ENCODE measurements at places on chromosomes 1 and 21.

DNA sequence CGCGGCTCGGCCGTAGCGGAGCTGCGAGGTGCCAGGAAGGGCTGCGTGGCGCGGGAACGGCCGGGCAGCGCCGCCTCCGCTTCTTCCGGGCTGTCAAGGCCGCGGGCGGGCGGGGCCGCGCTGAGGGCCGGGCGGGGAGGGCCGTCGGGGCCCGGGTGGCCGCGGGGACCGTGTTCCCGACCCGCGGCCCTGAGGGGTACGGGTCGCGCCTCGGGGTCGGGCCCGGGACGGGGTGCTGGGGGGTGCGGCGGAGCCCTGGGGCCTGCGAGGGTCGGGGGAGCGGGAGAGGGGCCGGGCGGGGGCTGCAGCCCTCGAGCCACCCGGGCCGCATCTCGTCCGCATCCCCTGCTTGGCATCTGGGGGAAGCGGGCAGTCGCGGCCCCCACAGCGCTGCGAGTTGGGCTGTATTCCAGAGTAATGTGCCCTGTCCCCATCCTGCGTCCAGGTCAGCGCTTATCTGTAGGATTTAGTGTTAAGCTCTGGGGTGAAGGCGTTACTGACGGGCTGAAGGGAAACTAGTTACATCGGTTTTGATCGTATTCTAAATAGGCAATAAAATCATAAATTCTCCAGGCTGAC, 379 bp downstream of the RER1 start:
- peak; percentile 23 for DNase-seq

GRCh38 chr1:65372557-65372956, 47.9 kb upstream of the LEPR start:
- DNase-seq = peak; percentile 7

GRCh38 chr21:28871388-28872010, 121.2 kb downstream of the LTN1 start:
- DNase-seq = no peak

DNA sequence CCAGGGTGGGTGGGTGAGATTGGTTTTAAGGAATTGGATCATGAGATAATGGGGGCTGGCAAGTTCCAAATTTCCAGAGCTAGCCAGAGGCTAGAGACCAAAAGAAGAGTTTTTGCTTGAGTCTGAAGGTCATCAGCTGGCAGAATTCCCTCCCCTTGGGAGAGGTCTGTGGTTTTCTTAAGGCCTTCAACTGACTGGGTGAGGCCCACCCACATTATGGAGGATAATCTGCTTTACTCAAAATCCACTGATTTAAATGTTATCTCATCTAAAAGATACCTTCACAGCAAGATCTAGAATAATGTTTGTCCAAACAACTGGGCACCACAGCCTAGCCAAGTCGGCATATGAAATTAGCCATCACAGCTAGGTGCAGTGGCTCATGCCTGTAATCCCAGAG, 156.4 kb downstream of the URB2 start:
- no peak for DNase-seq

GRCh38 chr1:183197762-183198161, 11.7 kb downstream of the LAMC2 start:
- no peak for DNase-seq

- DNase-seq = no peak
Observed at GRCh38 chr1:84862810-84863251, 30.2 kb downstream of the LPAR3 start.

DNA sequence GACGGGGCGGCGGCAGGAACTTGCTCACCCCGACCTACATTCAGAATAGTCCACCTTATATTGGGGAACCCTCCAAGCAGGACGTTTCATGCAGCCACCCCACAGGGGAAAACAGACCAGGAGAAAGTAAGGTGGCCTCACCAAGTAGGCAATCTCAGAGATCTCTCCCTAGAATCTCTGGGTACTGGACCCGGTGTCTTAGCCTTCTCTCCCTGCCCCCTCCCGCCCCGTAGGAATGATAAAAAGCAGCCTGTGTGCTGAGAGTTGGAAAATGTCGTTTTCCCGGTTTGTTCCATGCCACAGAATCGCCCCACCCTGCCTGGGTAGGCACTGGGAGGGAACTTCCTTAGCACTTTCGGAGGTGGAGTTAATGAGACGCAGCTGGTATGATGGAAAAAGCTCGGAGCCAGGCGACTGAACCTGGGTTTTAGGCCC, 789 bp upstream of the PTPN14 start:
- DNase-seq = peak; percentile 80

- DNase-seq = peak; percentile 89
Observed at GRCh38 chr1:19949016-19949415, 25.6 kb upstream of the PLA2G2E start.

DNA sequence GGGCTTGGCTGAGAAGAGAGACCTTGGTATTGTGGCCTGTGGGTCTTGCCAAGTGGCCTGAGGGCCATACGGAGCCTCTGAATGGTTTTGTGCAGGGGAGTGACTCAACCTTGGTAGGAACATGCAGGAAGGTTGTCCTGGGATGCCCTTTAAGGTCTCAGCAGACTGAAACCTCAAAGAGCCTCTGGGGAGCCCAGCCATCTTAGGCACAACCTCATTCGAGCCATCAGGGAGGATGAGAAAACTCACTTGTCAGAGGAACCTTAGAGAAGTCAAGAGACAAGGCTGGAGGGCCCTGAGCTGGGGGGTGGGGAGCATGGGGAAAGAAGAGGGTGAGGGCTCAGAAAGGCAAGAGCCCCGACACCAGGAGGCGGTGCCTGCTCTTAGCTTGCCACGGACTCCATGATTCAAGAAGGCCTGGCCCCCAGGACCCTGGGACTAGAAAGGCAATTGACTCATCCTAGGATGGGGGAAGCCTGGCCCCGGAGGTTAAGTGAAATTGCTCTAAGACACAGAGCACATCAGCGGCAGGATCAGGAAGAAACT, 13.0 kb downstream of the IFI6 start:
- DNase-seq = no peak

- DNase-seq = peak; percentile 64
Observed at GRCh38 chr1:112501810-112502641, 6.7 kb upstream of the WNT2B start.

GRCh38 chr1:30721812-30722537, 1.4 kb downstream of the MATN1 start:
- no peak for DNase-seq

GRCh38 chr21:42056468-42056867, 14.6 kb upstream of the UMODL1 start:
- no peak for DNase-seq

DNA sequence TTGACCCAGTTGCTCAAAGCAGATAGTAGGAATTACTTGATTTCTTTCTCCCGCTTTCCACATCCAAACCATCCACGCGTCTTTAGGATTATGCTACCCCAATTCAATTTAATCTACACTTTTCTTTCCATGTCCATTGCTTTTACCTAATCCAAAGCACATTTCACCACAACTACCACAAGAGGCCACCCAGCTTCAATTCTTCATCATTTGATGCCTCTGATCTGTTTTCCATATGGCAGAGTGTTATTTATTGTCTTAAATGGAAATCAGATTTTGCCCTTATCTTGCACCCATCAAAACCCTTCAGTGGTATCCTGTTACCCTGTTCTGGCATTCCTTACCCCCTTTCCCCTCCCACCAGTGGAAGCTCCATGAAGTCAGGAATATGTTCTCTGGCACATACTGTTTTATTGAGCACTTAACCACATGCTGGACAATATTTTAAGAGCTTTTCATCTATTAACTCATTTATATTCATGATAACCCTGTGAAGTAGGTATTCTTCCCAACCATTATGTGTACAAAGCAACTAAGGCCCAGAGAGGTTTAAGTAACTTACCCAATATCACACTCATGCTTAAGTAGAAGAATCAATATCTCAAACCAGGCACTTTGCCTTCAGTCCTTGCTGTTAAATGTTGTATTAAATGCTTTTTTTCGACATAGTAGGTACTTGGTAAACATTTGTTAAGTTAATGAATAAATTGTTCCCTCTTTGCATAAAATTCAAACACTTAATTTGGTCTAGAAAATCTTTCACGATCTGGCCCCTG, 34.6 kb downstream of the CLIC4 start:
- DNase-seq = no peak

Measured in lung microvascular endothelial cell (primary cell).